Femur (tissue), 1 donor: ENCODE measurements at places on chromosomes 5 and 9.
A peak's percentile ranks its signal among the peaks of the same experiment; 100 is the strongest.

DNA sequence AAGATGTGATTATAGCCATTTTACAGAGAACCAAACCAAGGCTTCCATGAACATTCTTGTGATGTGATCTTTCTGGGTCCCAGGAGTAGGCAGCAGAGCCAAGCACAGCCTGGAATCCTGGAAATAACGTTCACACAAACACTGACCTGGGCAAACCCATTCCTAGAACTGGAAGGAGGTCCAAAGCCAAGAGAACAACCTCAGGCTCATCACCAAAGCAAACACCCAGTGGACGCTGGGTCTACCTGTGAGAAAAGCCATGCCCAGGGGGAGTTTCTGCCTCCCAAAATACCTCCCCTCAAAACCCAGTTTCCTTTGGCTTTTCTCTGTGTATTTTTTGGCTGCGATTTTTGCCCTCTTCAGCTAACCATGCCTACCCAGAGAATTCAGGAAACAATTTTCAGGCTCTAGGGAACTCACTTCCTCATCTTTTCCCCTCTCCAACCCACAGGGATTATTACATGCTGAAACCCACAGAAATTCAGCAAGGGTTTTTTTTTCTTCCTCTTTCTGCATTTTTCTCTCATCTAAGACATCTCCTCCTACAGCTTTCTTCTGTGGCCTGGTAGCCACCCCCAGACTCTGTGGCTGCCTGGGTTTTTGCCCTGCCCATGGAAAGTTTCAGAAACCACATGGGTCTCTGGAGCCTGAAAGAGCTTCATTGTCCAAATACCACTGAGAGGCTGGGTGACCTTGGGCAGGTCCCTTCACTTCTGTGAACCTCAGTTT is 75.0 kb downstream of the TNC start:
- DNase-seq, result peak; percentile 70

DNA sequence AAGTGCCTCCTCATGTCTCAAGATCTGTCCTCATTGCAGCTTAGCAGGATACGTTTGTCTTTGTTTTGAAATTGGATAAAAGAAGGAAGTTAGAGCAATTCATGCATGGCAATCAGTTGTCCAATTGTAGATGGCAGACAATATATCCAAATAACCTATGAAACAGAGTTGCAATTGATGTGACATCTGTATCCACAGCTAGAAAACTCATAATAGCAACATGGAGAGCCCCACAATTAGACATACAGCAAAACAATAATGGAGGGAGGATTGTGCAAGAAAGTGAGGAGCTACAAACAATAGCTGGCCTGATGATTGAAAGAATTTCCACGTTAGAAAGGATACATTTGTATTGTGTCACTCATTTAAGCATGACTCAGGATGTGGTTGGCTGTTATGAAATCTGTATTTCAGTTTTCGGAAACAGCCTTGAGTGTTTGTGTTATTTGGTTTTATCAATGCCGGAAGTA is 132.0 kb downstream of the FAM174A start:
- no peak for DNase-seq

GRCh38 chr9:136328011-136328621 is 777 bp downstream of the GPSM1 start:
- DNase-seq, result no peak

GRCh38 chr5:16574789-16575721 is 41.7 kb downstream of the RETREG1 start:
- peak; percentile 45 for DNase-seq

DNA sequence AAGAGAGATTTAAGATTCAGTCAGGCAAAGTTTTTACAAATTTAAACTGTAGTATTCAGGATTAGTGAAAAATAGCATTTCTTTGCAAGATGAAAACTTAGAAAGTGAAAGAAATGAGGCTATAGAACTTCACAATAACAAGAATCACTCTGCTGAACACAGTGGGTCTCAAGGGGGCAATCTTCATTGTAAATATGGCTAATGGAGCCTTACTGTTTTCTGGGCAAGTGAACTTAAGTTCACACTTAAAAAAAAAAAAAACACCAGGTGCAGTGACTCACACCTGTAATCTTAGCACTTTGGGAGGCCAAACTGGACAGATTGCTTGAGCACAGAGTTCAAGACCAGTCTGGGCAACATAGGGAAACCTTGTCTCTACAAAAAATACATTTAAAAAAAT is 175.9 kb upstream of the SNX2 start:
- no peak for DNase-seq
